ENCODE measurements at places on chromosomes 6 and 20.
A peak's percentile ranks its signal among the peaks of the same experiment; 100 is the strongest.

DNA sequence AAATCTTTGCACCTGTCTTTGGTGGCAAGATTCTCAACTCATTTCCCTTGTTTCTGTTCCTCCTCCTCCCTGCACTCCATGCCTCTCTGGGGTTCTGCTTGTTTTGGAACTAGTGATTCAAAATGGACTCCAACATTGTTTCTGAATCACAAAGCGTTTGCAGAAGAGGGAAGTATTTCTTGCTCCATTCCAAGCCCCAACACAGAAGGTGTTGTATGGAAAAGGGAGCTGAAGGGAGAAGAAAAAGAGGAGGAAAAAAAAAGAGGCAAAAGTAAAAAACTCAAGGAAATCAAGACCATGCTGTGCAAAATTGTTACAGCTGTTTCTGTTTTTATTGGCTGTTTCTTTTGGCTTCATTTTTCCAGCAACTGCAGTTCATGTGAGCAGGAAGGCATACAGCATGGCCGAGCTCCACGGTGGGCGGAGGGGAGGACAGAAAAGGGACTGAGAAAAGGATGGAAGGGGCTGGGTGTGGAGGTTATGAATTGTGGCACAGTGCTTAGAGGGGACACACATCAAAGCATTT is 66.9 kb upstream of the PRL start:
- no peak for DNase-seq

DNA sequence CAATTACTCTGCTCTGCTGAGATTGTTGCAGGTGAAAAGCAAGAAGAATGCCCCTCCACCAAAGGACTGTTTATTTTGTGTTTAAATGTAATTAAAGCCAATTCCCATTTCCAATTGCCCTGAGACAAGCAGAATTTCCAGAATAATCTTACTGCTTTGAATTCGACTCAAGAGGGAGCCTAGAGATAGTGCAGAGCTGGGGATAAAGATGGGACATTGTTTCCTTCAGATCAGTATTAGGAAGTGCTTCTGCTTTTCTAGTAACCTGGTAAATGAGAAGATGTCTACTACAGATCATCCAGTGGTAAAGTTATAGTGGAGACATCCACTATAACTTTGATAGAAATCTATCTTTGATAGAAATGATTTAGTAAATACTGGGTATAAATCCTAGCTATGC is 326.9 kb downstream of the UBE3D start:
- DNase-seq: no peak

DNA sequence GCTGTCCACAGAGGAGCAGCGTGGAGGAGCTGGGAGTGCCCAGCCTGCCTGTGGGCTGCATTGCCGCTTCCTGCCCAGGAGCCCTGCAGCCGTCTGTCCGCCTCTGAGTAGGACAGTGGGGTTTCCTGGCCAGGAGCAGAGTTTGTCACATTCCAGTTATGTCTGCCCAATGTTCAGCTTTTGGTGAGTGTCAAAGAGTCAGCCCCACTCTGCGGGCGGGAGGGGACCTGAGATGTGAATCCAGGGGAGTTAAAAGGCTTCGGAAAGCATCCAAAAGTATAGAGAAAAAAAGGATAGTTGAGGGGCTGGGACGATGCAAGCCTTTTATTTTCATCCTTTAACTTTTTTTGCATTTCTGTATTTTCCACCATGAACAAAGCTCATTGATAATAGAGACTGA is 7.2 kb upstream of the GATA5 start:
- no peak for DNase-seq

DNA sequence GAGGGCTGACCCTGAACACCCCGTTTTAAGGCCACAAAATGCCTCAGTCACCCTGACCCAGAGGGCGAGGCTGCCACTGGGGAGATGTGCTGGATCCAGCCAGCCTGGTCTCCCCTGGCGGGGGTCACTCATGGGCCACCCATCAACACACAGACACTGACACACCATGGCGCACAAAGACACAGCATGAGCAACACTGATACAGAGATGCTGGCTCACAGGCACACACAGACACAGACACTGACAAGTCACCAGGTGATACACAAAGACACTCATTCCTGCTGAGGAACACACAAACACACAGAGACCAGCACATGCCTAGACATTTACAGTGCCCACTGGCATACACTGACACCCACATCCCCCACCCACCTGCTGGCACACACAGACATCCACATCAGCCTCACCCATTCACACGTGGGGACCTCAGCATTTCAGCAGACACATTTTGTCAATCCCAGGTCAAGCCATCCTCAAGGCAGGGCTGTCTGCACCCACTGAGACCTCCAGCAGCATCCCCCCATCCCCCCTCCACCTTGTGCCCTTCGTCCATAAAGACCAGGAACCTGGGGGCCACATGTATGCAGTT is 63.4 kb downstream of the MDGA1 start:
- DNase-seq: no peak

DNA sequence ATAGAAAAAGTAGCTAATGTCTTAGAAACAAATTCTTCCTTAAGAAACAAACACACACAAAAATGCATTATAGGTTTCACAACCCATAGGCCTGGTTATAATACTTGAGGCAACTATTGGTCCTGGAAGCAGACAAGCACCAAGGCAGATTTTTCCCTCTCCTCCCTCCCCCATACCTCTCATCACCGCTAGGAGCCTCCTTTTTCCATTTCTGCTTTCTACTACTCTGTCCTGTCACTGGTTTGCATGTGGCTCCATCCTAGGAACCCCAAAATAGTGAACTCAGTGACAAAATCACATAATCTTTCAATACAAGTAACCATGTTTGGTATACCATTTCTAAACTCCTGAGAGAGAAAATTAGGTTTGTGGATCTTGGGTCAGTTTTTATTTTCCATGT is 66.1 kb downstream of the HMGCLL1 start:
- DNase-seq: no peak

GRCh38 chr20:58086763-58087561 is 141.5 kb downstream of the ANKRD60 start:
- peak; percentile 82 for DNase-seq

- no peak for DNase-seq
Observed at GRCh38 chr6:2804516-2804915, 37.1 kb downstream of the SERPINB1 start.

GRCh38 chr20:53245574-53245973 is 273.4 kb downstream of the TSHZ2 start:
- no peak for DNase-seq

GRCh38 chr6:149089510-149089909 is 228.0 kb upstream of the TAB2 start:
- no peak for DNase-seq

DNA sequence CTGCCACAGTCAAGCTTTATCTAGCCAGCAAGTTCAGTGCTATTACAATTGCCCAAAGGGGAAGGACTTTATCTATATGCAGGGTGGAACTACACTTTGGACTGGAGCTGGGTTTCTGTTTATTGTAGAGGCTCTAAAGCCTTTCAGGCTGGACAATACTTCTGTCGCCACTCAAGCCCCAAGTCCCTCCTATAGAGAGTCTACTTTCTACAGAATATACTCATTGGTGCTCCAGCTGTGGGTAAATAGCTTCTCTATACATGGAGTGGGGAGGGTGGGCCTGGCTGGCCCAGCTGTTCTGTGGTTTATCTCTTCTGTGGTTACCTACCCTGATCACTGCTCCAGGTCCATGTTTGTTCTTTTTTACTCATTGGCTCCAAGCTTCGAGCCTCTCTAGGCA is 151.8 kb upstream of the MYLIP start:
- DNase-seq: no peak

GRCh38 chr6:87824958-87825491 is 123.0 kb upstream of the AKIRIN2 start:
- DNase-seq: no peak

DNA sequence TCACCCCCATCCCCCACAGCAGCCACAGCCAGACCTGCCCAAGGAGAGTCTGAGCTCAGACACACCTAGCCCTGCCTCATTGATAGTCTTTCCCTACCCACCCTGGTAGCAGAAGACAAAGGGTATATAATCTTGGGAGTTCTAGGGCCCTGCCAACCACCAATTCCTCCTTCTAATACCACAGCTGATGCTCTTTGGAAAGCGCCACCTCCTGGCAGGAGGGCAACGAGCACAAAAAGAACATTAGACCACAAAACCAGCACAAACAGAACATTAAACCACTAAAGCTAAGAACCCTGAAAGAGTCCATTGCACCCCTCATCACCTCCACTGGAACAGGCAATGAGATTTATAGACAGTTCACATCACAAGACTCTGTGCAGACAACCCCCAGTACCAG is 195.8 kb upstream of the FUT9 start:
- no peak for DNase-seq

- DNase-seq: no peak
Observed at GRCh38 chr6:25899580-25900408, 25.8 kb upstream of the SLC17A3 start.

- DNase-seq: no peak
Observed at GRCh38 chr20:9792674-9793073, 46.2 kb downstream of the PAK5 start.

DNA sequence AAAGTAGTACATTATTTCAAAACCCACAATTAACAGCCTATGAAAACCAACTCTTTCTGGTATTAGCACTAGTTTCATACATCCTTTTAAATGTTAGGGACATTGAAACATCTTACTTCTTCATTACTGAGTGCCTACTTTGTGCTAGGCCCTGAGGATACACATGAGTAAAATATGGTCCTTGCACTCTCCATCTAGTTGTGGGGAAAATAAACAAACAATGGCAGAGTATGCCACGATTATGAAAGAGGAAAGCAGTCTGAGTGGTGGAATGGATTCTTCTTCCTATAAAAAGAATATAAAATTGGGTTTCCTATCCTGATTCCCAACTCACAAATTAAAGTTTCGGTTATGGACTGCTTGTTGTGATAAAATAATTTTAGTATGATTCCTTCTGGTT is 84.9 kb downstream of the ATXN1 start:
- DNase-seq: no peak

DNA sequence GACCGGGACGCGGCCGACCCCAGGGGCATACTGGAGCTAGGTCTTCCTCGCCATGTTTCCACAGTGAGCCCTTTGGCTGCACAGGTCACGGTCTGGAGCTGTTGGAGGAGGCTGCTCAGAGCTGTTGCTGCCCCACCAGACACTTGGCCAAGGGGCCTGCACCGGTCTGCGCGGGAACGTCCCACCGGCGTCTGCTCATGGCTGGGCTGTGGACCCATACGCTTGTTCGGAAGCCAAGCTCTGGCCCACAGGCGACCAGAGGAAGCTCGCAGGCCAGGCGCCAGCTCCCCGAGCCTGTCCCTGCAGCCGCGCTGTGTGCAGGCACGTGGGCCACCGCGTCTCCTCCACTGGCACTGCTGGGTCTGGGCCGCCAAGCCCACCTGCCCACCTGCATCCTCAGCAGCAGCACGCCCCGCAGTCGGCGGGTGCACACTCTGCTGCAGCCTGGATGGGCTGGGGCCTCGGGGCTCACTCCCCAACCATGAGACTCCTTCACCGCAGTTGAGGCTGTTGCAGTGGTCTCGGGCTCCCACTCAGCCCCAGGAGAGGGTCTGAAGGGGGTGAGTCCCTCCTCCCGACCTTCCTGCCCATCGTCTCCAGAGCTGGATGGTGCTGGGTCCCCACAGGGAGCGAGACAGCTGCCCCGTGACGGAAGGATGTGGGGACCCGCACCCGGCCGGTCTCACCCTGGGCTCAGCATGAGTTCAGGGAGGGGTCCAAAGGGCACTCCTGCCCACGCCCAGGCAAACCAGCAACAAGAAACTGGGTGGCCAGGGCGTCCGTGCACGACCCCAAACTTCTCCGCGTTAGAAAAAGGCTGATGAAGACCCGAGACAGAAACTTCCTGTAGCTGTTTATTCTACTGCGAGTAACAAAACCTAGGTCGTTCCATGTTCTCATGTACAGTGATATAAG is 15.5 kb upstream of the TCFL5 start:
- no peak for DNase-seq

DNA sequence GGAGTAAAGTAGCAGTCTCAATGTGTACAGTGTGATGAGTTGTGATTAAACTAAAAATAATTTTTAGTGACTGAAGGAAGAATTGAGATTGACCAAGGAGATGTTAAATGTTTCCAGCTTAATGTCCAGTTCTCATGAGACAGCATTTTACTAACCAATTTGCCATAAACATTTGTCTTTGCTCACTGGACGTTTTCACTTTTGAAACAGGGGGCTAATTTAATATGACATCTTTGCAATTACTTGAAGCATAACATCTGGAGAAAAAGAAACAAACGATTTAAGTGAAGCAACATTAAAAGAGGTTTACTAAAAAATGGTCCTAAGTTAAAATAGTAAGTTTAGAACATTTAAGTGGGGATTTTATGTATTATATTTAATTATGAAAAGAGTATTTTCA is 443.8 kb downstream of the BCKDHB start:
- DNase-seq: no peak

DNA sequence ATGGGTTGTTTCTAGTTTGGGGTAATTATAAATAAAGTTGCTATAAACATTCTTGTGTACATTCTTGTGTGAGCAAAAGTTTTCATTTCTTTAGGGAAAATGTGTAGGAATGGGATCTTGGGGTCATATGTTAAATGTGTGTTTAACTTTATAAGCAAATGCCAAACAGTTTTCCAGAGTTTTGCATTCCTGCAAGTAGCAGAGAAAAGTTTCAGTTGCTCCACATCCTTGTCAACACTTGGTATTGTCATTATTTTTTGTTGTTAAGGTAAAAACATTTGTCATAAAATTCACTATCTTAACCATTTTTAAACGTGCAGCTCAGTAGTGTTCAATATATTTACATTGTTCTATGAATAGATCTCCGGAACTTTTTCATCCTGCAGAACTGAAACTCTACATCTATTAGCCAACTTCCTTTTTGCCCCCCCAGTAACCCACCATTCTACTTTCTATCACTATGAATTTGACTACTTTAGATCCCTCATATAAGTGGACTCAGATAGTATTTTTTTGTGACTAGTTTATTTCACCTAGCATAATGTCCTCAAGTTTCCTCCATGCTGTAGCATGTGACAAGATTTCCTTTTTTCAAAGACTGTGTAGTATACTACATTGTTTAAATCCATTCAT is 48.4 kb downstream of the PHACTR2 start:
- DNase-seq: no peak

DNA sequence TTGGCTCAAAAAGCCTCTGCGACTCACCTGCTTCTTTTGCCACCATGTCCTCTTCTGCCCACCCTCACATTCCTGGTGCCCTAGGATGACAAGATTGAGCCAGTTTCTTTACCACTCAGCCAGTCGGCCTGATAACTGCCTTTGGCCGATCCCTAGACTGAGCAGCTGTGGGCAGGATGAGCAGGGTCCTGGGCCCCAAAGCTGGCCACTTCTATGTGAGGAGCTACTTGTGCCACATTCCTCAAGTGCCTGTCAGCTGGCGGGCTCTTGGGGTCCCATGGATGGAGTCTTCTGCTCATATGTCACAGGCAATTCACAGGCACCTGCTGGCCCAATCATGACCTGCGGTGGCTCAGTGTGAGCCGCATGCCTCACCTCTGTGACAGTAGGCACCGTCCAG is 16.5 kb downstream of the DYNLRB1 start:
- no peak for DNase-seq

Data from SW480 (cell line).